ENCODE measurements at places on chromosomes 1 and 21.

GRCh38 chr1:76680651-76681050 is 186.6 kb upstream of the ST6GALNAC5 start:
- DNase-seq: no peak

DNA sequence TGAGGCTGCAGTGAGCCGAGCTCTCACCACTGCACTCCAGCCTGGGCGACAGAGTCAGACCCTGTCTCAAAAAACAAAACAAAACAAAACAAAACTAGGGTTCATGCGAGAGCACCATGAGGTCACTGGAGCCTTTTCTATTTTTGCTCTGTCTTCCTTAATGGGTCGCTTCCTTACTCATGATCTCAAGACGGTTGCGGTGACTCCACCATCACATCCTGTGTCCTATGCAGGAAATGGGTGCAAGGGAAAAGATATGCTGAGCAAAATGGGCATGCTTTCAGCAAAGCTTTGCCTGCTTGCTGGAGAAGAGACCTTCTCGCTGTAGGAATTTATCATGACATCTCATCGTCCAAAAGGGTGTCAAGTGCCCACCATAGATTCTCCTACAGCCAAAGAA is 36.4 kb downstream of the WNT9A start:
- no peak for DNase-seq

- DNase-seq: no peak
Observed at GRCh38 chr1:51285055-51285454, 45.3 kb downstream of the TTC39A start.

GRCh38 chr1:116352349-116352813 is 20.7 kb upstream of the ATP1A1 start:
- no peak for DNase-seq

Data from iPS DF 6.9 (cell line).